ENCODE measurements at places on chromosomes 7 and 10.

DNA sequence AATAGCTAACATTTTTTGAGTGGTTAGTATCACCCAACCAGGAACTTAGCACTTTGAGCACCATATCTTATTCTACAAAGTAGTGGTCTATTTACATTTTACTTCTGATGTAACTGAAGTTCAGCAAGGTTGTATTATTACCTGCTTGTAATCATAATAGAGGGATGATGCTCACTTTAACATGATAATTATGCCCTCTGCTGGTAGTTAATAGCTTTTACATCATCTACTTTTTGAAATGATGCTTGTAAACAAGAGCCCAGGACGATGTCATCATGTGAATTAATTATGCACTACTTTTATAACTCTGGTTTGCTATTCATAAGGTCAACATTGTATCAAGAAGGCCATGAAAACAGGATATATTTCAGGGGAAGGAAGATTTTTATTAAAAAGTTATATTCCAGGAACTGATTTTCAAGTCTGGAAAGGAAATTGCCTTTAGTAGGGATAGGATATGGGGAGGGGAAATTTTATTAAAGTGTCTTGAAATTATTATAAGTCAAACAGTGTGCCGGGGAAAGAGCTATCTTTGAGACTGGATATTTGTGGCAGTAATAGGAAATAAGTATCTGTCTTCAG lies 80.3 kb upstream of the SCIN start:
- DNase-seq, result peak; percentile 81

DNA sequence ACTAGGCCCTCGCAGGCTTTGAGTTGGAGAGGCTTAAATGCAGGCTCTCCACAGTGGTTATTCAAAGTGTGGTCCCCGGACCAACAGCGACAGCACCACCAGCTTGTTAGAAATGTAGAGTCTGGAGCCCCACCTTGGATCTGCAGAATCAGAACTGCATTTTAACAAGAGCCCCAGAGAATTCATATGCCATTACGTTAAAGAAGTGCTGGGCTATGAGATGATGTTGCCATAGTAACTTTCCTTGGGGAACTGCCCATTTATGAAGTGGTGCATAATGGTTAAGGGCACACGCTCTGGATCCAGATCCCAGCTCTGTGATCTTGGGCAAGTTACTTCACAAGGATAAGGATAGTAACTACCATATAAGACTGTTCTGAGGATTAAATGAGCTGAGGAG lies 48.9 kb downstream of the ZCCHC24 start:
- peak; percentile 46 for DNase-seq

DNA sequence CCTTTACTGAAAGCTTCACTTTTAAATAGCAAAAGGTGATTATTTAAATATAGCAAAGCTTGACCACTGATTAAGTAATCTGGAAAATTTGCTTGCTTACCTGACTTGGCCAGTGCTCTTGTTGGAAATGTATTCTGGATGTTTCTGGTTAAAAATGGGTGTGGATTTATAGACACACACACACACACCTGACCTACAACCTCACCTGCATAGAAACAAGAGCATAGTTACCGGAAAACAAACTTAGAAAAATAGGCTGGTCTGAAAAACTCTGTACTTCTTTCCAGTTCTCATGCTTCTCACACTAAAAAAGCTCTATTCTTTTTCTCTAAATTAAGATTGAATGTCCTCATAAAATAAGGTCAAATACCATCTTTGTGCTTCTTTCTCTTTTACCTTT lies at the start of gene AGR3:
TSS of gene AGR3 (minus strand) at position 140 of the 400 bp plus-strand sequence. CDS start 3,365 bp downstream, outside the sequence.
- no peak for DNase-seq

DNA sequence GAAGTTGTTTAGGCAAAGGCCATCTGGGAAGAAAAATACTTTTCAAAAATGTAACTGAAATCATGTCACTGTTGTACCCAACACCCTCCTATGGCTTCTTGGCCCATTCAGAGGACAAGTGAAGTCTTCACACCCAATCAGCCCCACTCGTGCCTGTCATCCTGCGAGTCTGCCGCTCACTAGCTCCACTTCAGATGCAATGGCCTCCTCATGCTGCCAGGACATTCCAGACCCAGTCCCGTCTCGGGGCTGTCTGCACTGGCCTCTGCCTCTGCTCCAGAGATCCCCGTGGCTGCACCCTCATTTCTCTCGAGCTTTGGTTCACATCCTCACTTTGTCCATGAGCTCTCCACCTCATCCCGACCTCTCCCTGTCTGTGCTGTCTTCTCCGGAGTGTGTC lies 227.1 kb downstream of the KCNMA1 start:
- no peak for DNase-seq

DNA sequence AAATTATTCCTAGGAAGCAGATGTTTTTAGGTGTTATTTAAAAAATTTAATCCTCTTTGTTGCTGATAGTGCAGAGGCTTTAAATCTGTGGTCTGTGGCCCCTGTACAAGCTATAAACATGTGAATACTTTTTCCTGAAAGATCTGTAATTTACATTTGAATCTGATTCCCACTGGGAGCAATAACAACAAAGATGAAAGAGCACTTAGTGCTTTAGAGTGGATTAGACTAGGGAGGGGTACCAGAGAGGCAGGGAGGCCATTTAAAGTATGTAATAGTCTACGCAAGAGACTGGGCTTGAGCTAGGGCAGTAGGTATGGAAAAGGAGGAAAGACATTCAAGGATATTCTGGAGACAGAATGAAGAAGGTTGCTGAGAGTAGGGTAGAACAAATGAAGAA lies 19.1 kb downstream of the BTRC start:
- DNase-seq, result no peak

GRCh38 chr10:2791774-2792443 lies 275.4 kb upstream of the PFKP start:
- DNase-seq, result no peak

DNA sequence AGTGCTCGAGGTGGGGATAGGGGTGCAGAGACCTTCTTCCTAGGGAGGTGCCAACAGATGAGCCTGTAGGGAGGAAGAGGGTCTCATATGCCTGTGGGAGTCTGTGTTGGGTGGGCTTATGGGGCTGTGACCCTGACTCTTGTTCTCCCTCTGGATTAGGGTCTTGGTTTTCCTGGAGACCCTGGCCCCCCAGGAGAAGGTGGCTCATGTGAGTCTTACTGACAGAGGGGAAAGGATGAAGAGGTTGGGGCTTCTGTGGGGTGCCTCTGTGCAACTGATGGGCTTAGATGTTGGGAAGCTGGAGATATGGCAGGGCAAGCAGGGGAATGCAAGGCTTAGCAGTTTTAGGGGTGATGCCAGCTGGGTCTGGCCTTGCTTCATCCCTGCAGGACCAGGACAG lies 20.2 kb upstream of the VOPP1 start:
- no peak for DNase-seq

DNA sequence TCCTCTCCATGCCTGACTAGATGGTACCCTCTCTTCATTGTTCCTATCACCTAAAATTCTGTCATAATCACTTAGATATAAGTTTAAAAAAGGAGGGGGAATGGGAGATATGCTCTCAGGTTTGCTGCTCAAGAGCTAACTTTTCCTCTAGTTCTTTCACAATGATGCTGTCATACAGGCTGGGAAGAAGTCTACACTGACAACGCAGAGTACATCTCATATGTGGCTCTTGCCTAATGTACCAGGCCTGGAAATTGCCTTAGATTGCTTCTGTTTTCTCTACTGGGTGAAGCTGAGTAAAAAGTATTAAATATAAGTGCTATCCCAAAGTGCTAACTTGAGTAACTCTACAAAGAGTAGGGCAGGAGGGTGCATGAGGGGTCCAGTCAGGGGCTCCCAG lies 43.8 kb upstream of the BET1 start:
- DNase-seq, result no peak

DNA sequence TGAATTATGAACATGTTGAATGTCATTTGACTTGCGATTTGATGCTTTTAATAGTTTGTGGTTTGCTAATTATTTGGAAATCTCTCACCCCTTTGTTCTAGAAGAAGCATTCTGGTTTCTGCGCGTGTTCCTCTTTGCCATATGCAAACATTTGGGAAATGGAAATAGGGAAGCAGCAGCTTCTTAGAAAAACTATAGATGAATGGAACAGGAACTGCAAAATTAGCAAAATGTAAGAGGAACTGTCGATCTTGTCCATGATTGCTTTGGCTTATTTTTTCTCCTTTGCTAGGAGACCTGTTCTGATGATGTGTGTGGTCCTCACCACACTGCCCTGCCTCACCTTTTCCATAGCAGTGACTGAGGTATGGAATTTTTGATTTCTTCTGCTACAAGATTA lies 19.0 kb downstream of the TMEM236 start:
- no peak for DNase-seq

GRCh38 chr10:70145166-70145665 lies 1.3 kb downstream of the TYSND1 start:
- DNase-seq, result no peak

DNA sequence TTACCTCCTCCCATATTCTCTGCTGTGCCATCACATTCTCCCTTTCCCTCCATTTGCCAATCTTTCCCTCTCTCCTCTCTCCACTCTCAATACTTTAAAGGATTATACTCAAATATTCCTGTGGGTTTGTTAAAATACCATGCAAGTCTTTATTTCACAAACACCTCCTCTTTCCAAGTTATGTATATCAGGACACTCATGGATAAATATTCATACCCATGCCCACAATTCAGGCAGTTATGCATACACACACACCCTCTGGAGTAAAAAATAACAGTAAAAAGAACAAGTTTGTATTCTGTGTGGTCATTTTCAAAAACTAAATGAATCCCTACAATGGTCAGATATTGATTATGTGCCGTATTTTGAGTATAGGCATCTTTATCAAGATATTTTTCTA lies 73.3 kb upstream of the TMEM140 start:
- DNase-seq, result no peak

- DNase-seq, result no peak
Observed at GRCh38 chr7:37642028-37642540, 41.5 kb upstream of the GPR141 start.

DNA sequence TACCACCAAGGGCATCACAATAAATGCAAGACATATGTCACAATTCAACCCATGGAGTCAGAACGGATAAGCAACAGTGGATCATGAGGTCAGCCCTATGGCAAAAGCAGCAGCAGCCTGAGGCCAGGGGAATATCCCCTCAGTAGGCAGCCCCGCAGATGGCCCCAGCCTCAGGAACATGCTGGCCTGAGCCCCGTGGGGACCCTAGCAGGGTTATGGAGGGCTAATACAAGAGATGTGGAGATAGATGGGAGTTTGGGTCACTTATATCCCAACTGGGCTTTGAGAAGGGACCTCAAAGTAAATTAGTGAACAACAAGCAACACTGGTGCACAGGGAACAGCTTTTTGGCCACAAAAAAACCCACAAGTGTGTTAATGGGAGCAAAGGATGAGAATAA lies 9.1 kb downstream of the TMEM72 start:
- no peak for DNase-seq

GRCh38 chr7:106372126-106372525 lies 87.3 kb upstream of the NAMPT start:
- DNase-seq, result no peak

GRCh38 chr10:86310291-86310690 lies 56.3 kb downstream of the GRID1 start:
- DNase-seq, result no peak

GRCh38 chr10:112115781-112116385 lies 67.7 kb downstream of the GPAM start:
- DNase-seq, result peak; percentile 60

GRCh38 chr10:92747600-92747999 lies 57.8 kb downstream of the HHEX start:
- no peak for DNase-seq

- DNase-seq, result no peak
Observed at GRCh38 chr10:96619796-96620773, 33.3 kb upstream of the TM9SF3 start.

DNA sequence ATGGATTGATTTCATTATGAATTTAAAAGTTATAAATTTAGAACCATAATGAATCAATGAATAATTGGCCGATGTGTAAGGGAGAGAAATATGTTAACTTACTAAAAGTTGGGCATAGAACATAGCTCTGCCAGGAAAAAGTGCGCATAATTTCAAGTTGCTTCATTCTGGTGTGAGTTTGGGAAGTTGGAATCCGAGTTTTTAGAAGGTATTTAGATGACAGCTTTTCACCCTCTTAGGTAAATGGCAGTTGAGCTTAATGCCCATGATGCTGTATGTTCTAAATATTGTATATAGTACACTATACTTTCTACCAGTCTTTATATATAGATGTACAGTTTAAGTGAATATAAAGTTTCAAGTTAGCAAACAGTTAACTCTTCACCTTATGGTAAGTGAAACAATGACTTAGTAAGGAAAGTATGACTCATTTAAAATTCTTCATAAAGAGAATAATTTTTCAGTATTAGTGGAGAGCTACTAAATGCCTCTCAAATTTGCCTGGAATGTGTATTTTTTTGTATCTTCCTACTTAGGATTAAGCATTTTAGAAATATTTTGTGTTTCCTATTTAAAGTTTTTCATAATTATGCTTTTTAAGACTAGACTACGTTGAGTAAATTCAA lies 1.6 kb downstream of the C1GALT1 start:
- DNase-seq, result no peak

DNA sequence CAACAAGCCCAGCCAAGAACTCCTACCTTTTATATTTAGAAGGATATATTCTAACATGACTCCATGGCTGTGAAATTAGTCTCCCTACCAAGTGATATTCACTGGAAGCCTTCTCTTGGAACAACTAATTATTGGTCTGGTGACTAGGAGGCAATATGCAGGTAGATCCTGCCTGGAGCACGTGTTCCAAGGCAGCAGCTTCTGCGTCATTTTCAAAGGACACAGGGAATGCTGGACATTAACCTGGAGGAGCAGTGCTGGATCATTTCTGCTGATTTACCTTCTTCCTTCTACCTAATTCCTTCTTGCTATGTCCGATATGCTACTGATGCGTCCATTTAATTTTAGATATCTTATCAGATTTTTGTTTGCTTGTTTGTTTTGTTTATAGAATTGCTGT lies 5.6 kb downstream of the AKR1D1 start:
- no peak for DNase-seq

DNA sequence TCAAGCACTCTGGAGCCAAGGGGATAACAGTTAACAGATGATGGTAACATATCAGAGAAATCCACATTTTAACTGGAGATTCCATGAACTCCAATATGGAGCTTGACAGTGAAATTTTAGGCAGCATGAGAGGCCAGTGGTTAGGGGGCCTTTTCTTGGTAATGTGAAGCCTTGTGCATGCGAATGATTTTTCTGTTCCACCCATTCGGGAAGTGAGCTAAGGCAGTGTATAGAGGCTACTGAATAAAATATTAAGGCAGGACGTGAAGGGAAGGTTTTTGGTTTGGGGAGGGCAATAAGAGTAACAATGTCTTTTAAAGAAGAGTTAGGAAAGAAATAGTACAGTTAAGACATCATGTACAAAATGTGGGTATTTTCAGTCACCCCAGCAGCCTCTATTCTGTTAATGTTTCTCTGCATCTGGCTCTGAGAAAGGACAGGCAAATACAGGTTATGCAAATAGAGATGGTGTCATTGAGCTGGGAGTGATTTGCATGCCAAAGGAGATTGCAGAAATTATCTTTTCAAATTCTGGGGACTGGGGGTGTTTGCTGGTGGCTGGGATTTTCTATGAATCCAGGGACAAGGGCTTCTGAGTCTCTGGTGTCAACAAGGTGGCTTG lies 6.8 kb upstream of the TAS2R60 start:
- DNase-seq, result no peak

- no peak for DNase-seq
Observed at GRCh38 chr10:3136763-3137611, 35.6 kb downstream of the PITRM1 start.
